ENCODE measurements at places on chromosomes 11 and 22.

DNA sequence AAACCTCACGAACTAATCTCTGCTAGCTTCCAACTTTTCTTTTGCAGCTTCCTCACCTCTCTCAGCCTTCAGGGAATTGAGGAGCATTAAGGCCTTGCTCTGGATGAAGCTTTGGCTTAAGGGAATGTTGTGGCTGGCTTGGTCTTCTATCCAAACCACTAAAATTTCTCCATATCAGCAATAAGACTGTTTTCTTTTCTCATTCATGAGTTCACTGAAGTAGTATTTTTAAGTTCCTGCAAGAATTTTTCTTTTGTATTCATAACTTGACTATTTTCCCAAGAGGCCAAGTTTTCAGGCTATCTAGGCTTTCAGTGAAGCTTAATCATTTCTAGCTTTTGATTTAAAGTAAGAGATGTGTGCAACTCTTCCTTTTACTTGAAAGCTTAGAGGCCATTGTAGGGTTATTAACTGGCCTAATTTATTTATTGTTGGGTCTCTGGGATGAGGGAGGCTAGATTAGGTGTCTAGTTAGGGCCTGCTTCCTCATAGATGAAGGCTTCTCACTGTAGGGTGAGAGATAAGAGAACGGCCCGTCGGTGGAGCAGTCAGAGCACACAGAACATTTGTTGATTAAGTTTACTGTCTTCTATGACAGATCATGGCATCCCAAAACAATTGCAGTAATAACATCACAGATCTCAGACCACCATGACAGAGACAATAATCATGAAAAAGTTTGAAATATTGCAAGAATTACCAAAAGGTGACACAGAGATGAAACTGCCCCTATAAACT is 33.2 kb downstream of the CSF2RB start:
- DNase-seq = no peak

- DNase-seq = no peak
Observed at GRCh38 chr11:37170311-37170710, 572.3 kb upstream of the RAG2 start.

GRCh38 chr11:1739576-1739975 is 10.8 kb downstream of the IFITM10 start:
- DNase-seq = no peak

GRCh38 chr11:12778240-12778905 is 104.2 kb downstream of the TEAD1 start:
- no peak for DNase-seq

GRCh38 chr11:132643239-132643638 is 889.1 kb downstream of the OPCML start:
- DNase-seq = no peak

GRCh38 chr11:126697936-126698335 is 302.6 kb downstream of the KIRREL3 start:
- DNase-seq = no peak

DNA sequence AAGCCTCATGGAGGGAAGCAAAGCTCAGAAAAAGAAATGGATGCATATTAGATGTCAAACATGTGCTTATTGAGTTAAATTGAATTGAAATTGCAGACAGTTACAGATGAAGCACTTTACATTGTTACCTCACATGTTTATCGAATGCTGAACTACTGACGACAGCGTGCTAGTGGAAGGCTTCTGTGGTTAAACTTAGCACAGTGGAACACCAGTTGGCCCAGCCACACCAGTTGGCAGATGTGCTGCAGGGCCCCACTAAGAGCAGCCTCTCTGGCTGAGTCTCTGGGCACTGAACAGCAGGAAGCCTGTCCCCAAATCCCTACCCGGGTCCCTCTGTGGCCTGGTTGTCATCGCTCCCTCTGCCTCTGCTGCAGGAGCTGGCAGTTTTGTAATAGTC is 242.1 kb downstream of the NTM start:
- DNase-seq = no peak

GRCh38 chr22:39252461-39253434 is 8.0 kb upstream of the PDGFB start:
- DNase-seq = no peak
